Substantia nigra (tissue), 51 donors: ENCODE measurements at places on chromosomes 1 and 21.

GRCh38 chr1:215777370-215777925, 210.3 kb downstream of the KCTD3 start:
- DNase-seq: no peak

GRCh38 chr1:199612976-199613774, 414.3 kb upstream of the NR5A2 start:
- no peak for DNase-seq

- DNase-seq: no peak
Observed at GRCh38 chr1:184604152-184604900, 150.3 kb downstream of the EDEM3 start.

- DNase-seq: no peak
Observed at GRCh38 chr1:33022650-33023200, 14.0 kb downstream of the AK2 start.

- DNase-seq: peak; percentile 24
Observed at GRCh38 chr1:229514578-229515275, 6.6 kb upstream of the NUP133 start.

DNA sequence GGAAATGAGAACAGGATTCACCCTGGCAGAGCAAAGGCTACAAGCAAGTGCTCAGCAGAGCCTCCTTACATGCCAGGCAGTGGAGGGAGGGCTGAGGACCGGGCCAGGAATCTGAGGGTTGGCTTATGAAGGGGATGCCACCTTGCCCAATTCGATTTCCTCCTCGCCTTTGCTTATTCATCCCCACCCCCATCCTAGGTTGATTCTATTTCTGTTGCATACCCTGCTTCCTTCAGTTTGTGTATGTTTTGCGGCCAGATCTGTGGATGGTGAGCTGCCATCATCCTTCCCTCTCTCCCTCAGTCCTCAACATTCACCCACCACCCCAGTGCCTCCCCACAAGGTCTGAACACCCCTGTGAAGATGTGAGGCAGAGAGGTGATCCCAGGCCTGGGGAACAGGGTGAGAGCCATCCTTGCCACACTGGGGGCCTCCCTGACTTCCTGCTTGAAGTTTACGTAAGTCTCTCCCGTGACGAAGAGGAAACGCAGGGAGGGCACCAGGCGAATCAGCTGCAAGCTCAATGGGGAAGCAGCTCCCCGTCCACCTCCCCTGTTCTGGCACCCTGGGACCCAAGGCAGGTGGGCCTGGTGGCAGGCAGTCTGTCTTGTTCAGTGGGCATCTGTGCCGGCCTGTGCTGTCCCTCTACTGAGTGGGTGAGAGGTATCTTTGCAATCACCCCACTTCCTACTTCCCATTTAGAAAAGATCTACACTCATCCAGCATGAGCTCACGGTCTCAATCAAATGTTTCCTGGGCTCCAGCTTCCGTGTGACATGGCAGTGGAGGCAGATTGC, 50.6 kb upstream of the CNTN2 start:
- no peak for DNase-seq

DNA sequence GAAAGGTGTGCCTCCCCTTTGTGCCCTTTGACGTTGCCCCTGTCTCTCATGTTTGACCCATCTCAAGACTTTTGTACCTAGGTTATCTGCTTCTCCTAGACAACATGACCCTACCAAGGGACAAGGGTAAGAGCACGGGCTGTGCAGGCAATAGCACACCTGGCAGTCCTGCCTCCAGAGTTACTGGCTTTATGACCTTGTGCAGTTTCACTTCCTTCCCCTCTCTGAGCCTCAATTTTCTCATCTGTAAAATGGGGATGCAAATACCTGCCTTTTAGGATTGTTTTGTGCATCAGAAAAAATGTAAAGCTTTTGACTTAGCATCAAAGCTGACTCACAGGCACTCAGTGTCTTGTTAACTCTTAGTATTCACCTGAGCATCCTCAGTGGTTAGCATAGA, 36.4 kb downstream of the ELK4 start:
- DNase-seq: no peak

- no peak for DNase-seq
Observed at GRCh38 chr1:56057466-56058405, 521.6 kb downstream of the PLPP3 start.

GRCh38 chr1:203368624-203369451, 17.9 kb upstream of the FMOD start:
- DNase-seq: no peak

GRCh38 chr1:177909416-177909815, 60.4 kb downstream of the SEC16B start:
- no peak for DNase-seq

GRCh38 chr21:33947451-33948095, 32.0 kb upstream of the ATP5PO start:
- DNase-seq: no peak

GRCh38 chr1:7299329-7299799, 471.7 kb upstream of the VAMP3 start:
- peak; percentile 49 for DNase-seq

- no peak for DNase-seq
Observed at GRCh38 chr1:227429447-227430359, 111.4 kb upstream of the CDC42BPA start.

- DNase-seq: no peak
Observed at GRCh38 chr1:183090391-183091006, 67.3 kb downstream of the LAMC1 start.

GRCh38 chr1:19331262-19331878, 19.2 kb downstream of the SLC66A1 start:
- DNase-seq: no peak

GRCh38 chr1:16266411-16267118, 29.6 kb upstream of the CPLANE2 start:
- DNase-seq: no peak
